GF-D8 (cell line): ENCODE measurements at places on chromosomes 7 and 10.

DNA sequence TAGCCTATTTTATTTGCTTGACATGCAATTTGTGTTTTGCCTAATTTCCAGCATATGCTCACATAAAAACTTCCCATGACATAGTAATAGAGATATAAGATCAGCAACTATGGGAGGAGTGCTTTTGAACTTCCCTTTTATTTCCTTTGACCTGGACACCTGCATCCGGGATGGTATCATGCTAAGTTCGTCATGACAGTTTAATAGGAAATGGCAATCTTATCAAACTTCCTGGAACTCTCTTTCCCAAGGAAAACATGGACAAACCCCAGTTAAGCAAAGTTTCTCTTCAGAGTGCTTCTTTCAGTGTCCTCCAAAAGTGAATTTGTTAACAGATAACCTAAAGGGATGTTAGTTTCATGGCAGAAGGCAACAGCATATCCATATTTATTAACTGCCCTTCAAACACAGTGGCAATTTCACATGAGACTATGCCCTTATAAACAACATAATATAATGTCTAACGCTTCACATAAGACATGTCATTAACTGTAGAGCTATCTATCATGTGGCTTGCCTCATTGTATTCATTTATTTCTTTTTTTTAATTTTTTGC lies 474.7 kb upstream of the SEMA3A start:
- DNase-seq, result peak; percentile 83

DNA sequence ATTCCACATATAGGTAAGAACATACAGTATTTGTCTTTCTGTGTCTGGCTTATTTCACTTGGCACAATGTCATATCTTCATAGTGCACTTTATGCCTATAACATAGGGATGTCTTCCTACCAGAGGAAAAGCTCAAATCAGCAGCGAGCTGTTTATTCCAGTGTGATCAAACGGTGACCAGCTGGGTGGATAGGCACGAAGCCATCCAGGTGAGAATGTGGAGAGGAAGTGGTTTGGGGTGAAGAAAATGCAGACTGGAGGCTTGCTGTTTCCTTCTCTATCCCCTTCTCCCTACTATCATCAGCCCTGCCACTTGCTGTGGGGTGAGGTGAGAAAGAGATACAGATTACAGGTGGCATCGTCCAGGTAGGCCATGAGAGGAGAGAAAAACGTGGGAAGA lies 52.4 kb downstream of the CHCHD3 start:
- no peak for DNase-seq

DNA sequence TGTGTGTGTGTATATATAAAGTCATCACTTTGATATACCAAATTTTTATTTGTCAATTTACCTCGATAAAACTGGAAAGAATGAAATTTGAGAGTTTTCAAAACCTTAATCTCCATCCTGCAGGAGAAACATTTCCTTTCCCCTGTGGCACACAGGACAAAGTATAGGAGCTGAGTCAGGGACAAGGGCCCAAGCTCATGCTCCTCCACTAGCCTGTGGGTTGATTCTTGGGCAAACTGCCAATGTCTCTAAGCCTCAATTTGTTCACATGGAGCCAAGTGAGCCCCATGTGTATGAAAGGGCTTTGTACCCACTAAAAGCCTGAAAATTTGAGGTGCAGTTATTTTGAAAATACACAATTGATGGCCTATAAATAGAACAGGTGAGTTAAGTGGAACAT lies 60.3 kb upstream of the IL6 start:
- DNase-seq, result no peak

GRCh38 chr7:139455789-139456188 lies 27.7 kb downstream of the KLRG2 start:
- DNase-seq, result no peak

- no peak for DNase-seq
Observed at GRCh38 chr7:138752518-138753149, 45.2 kb upstream of the TMEM213 start.

- DNase-seq, result no peak
Observed at GRCh38 chr7:80185571-80185970, 50.9 kb downstream of the GNAI1 start.

GRCh38 chr10:120508393-120508792 lies 51.4 kb downstream of the PLPP4 start:
- DNase-seq, result no peak

GRCh38 chr7:31437250-31437865 lies 76.5 kb upstream of the ITPRID1 start:
- DNase-seq, result no peak

DNA sequence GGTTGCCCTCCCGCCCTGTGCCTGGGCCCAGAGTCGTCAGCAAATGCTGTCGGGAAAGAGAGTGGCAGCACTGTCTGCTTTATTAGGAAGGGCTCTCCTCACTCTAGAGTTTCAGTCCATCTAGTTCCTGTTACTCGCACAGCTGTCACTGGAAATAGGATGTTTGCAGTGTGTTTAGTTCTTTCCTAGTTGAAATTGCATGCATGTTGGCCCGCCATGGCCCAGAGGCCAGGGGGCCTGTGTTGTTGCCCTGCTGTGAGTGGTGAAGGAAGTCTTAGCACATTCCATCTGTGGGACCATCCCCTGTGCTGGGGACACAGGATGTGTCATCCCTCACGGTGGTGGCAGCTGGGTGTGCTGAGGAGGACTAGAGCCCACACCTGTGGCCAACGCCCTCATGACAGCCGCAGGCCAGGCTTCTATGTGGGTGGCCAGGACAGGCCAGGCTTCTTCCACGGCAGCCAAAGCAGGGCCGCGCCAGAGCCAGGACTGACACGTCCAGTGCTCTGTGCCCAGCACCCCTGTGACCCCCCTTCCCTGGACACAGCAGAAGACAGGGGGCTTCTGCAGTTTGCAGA lies 45.4 kb downstream of the ZNF467 start:
- DNase-seq, result no peak

- no peak for DNase-seq
Observed at GRCh38 chr10:121290674-121291073, 307.6 kb downstream of the FGFR2 start.

- no peak for DNase-seq
Observed at GRCh38 chr10:119101366-119102098, 2.4 kb upstream of the DENND10 start.

- DNase-seq, result no peak
Observed at GRCh38 chr10:96614515-96614914, 27.7 kb upstream of the TM9SF3 start.

DNA sequence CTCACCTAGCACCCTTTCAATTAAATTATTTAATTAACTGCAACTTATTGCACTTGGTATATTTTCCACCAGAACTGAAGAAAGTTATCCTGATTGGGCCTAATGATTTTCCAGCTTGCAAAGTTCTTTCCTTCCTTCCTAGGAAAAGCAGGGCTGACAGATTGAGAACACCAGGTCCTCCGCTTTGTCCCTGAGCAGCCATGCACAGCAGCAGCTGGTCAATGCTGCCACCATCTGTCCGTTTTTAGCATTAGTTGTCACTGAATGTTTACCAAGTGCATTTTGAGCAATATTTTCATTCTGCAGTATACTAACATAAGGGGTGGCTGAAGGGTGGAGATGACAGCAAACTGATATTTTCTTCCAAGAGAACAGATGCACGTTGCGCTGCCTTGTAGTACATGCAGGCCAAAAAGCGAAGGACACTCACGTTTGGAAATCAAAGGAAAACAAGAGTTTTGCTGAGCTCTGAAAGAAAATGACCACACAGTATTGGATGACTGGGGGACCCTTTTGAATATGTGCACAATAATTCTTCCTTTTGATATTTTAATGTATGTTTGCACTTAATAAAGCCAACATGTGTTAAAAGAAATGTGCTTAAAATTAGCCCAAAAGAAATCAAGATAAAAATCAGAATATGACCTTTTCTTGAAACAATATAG lies 248.8 kb upstream of the PTN start:
- no peak for DNase-seq

- DNase-seq, result no peak
Observed at GRCh38 chr7:129067943-129068548, 13.1 kb upstream of the TNPO3 start.

DNA sequence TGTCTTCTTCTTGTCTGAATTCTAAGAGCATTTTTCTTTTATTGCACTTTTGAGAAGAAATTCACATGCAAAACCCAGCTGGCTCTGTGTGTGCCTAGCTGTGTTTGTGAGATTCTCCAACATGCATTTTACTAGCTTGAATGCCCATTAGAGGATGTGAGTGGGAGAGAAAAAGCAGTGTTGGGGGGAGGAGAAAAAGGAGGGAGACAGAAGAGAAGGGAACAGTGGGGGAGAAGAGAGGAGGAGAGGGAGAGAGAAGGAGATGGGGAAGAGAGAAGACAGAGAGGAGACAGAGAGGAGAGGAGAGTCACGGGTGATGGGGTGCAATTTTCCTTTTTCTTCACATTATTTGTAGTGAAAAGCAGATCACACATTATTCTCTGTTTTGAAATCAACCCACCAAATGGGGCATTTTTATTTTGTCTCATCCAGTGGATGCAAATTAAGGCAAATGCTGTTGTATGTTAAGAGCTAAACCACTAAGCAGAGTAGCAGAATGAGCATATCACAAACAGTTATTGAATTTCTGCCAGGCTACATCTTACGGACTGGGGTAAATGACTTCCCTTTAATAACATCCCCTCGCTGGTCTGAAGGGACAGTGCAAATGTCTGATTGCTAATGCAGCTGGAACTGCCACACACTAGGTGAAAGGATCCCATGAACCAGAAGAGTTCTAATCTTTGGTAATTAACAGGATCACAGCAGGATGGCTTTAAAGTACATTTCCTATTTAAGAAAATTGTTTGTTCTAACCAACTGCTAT lies 849 bp downstream of the LRRN3 start:
- DNase-seq, result no peak

DNA sequence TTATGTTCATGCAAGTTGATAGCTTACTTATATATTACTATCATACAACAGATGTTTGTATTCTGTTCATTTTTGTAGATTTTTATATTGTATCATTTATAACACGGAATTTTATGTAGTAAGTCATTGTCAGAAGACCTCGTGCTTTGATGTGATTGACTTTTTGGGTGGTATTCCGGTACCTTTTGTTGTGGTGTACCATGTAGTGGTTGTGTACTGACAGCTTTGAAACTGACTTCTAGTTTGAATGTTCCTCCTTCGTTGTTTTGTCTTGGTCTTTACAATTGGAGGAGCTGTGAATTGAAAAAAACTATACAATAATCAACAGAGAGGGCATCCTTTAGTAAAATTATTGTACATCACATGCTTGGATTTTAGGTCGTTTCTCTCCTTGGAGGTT lies 61.5 kb downstream of the WAC start:
- no peak for DNase-seq

DNA sequence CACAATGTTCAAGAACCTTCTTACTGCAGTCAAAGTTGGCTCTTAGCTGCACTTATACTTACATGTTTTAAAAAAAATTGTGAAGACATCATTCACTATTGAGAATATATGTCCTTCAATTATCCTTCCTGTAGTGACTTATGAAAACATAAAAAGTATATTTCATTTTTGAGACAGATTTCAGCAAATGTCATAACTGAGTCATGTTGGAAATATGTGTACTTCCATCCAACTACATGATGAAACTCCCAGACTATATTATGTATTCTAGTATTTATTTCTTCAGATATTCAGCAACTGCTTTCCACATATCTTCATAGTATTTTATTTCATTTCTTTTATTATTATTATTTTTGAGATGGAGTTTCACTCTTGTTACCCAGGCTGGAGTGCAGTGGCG lies 160.2 kb downstream of the ARHGAP12 start:
- DNase-seq, result no peak

- DNase-seq, result no peak
Observed at GRCh38 chr10:110762109-110762848, 109.4 kb upstream of the PDCD4 start.

DNA sequence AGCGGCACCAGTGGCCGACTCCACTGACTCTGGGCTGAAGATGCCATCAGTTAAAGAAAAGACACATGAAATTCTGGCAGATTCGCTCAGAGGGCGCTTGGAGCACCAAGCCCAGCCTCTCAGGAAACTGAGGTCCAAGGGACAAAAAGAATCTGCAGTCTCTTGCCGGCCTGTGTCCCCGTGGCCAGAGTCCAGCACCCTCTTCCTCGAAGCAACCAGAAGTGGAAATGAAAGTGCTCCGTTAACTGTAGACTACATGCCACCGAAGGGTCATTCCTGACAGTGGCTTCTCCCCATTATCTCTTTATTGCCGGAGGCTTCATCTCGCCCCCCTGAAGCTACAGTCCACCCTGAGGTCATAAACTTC lies 1.0 kb upstream of the CHST15 start:
- no peak for DNase-seq

DNA sequence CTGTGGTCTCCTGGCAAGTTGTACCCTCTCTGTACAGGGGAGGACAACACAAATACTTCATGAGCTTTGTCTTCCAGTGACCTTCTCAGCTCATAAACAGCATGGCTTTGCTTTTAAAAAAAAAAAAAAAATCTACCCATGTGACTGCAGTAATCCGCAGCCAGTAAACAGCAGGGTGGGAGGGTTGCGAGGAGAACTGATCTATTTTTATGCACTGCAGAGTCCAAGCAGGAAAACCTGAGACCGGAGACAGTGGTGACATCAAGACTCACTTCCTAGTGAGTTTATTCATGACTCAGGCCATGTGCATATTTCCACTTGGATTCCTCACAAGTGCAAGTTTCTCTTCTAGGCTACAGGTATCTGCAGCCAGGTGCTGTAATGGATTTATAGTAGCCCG lies 127.9 kb downstream of the NRF1 start:
- no peak for DNase-seq

GRCh38 chr7:135886345-135887132 lies 90.6 kb downstream of the MTPN start:
- DNase-seq, result no peak

- no peak for DNase-seq
Observed at GRCh38 chr10:73650537-73651331, 5.1 kb downstream of the SYNPO2L start.

DNA sequence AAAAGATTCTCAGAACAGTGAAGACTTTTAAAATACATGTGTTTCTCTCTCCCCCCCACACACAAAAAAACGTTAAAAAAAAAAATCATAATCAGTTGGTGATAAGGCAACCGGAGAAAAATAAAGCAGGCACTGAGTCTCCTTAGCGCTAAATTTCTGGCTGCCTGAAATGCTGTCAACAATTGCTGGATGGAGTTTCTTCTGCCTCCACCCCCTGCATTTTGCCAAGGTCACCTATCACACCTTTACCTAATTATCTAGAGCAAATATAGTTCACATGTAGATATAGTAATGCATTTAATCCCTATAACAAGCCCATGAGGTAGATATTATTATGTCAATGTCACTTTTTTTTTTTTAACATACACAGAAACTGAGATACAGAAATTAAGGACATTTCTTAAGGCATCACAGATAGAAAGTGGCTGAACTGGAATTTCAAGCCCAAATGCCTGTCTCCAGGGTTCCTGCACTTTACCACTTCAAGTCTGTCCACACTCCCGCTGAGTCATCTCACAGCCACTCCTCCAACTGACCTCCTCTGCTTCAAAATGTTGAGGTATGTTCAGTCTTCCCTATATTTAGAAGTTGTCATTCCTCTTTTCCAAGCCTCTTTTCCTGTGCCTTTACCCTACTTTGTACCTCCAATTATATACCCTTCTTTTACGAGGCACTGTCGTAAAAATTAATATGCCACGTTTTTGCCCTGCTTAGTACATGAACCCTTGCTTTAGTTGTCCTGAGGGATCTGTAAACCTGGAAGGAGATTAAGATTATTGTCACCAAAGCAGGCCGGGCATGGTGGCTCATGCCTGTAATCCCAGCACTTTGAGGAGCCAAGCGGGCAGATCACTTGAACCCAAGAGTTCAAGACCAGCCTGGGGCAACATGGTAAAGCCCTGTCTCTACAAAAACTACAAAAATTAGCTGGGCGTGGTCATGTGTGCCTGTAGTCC lies 72.8 kb upstream of the MPP7 start:
- DNase-seq, result no peak
